Stimulated activated naive CD4-positive, alpha-beta T cell (primary cell): ENCODE measurements at places on chromosomes 1 and 21.
A peak's percentile ranks its signal among the peaks of the same experiment; 100 is the strongest.

- no peak for DNase-seq
Measured at GRCh38 chr1:56359056-56359455, 220.3 kb downstream of the PLPP3 start.

DNA sequence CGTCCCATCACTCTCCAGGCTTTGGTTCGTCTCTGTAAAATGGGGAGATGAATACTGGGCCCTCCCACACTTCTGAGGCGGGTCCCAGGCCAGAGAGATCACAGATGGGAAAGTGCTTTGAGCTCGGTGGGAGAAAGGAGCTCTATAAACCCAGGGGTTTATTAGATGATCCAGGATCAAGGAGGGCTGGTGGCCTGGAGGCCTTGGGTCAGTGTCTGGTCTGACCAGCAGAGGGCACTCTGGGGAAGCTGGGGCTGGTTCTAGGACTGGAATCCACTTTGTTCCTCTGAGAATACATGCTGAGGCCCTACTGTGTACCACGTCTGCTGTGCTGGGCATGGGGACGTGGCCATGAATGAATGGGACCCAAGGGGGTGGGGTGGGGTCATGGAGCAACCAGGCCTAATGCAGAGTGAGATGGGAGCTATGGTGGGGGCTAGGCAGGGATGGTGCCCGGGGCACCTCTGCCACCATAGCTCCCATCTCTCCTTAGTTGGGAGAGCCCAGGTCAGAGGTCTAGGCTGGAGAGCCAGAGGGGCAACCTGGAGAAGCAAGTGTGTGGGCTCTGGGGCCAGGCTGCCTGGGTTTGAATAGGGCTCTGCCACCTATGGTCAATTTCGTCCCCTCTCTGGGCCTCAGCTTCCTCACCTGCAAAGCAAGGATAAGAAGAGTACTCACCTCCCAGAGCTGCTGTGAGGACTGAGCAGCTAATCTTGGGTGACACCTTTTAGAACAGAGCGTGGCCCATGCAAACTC is 9.0 kb upstream of the FAM131C start:
- peak; percentile 27 for DNase-seq

GRCh38 chr21:21165063-21165645 is 166.9 kb downstream of the NCAM2 start:
- DNase-seq = no peak

DNA sequence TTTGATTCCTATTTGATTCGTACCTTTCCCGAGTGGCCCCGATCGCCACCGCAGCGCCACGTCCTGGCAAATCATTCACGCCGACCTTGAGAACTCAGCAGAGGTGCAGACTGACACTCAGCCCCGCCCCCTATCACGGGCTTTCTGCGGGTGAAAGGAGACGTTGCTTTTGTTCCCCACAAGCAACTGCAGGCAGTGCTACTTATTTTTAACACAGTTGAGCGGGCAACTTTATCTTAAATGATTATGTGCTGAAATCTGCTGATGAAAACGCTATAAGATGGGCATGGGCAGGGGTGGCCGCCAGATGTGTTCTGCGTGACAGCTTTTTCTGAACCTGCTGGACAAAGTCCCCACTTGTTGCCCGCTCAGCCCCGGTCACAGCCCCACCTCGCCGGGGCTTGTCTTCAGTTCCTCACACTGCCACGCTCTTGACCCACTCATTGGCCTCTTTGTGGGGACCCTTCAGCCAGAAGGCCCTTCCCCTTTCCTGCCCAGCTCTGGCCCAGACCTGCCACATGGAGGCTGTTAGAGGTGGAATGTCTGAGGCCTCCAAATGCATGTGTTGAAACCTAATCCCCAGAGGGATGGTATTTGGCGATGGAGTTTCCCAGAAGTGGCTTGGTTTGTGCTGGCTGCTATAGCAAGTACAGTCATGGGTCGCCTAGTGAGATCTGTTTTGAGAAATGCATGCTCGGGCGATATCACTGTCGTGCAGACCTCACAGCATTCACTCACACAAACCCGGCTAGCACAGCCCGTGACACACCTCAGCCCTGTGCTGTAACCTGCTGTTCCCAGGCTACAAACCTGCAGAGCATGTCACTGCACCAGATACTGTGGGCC is 15.7 kb upstream of the PDXK start:
- no peak for DNase-seq

DNA sequence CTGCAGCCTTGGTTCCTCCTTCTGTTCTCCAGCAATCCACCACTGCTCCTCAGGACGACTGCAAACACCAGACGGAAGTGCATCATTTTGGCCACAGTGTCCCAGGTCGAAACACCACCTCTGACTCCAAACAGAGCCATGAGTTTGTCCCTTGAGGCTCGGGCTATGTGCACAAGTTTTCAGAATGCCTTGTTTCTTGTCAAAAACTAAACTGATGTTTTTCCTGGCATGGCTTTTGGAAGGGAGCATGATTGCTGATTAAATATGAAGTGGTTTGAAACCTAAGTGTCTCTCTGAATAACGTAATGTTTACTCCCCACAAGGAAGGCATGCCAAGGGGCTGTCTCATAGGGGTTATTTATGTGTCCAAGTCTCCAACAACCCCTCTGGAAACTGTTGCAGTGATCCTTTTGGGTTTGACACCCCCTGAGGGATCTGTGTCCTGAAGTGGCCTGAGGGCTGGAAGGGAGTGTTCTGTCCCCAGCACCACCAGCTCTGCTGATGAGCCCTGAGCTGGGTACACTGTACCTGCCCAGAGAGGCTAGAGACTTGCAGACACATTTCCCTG is 132.7 kb downstream of the PLPP3 start:
- DNase-seq = no peak

DNA sequence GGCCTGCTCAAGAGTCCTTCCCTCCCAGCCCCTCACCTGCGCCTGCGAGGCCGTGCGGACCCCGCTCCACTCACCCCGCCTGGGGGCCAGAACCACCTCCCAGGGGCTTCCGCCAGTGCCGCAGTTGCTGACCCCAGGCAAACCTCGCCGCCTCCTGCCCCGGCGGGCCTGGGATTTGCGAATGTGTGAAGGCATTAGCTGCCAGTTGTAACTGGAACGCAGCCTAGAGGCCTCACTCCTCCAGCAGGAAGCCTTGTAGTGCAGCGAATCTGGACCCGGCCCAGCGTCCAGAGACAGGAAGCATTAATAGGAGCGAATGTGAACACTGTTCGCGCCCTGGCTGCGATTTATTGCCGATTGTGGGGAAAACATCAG is 140.9 kb upstream of the ARHGEF16 start:
- no peak for DNase-seq

DNA sequence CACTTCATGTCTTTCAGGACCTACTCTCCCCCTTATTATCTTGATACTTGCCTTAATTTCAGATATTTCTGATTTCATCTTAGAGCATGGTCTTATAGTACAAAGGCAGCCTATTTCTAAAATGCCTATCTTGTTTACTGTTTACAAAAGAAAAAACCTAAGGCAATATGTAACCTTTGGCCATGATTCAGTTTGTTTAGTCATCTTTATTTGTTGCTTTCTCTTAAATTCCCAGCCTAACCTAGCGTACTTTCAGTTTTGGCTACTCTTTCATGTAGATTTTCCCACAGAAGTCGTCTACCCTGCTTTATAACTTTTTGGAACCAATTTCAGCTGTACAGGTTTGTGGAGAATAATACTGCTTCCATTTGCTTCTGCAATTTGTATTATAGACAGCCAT is 81.8 kb downstream of the KIF1B start:
- no peak for DNase-seq

DNA sequence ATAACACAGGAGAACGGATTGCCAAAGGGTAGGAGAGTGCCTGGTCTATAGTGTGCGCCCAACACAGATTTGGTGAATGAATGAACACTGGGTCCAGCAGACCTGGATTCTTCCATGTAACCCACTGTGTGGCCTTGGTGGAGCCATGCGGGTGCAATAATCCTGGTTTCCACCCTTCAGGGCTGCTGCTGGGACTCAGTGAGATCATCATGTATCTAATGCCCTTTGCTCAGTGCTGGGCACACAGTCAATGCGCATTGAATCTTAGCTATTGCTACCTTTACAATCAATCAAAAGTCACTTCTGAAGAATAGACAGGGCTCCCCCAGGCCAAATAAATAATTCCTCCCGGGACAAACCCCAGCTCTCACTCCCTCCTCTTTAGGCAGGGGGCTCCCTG is 5.8 kb upstream of the EPHA2 start:
- no peak for DNase-seq

GRCh38 chr1:207261971-207262370 is 59.5 kb upstream of the CD55 start:
- no peak for DNase-seq

GRCh38 chr21:37503848-37504467 is 137.4 kb downstream of the DYRK1A start:
- no peak for DNase-seq

DNA sequence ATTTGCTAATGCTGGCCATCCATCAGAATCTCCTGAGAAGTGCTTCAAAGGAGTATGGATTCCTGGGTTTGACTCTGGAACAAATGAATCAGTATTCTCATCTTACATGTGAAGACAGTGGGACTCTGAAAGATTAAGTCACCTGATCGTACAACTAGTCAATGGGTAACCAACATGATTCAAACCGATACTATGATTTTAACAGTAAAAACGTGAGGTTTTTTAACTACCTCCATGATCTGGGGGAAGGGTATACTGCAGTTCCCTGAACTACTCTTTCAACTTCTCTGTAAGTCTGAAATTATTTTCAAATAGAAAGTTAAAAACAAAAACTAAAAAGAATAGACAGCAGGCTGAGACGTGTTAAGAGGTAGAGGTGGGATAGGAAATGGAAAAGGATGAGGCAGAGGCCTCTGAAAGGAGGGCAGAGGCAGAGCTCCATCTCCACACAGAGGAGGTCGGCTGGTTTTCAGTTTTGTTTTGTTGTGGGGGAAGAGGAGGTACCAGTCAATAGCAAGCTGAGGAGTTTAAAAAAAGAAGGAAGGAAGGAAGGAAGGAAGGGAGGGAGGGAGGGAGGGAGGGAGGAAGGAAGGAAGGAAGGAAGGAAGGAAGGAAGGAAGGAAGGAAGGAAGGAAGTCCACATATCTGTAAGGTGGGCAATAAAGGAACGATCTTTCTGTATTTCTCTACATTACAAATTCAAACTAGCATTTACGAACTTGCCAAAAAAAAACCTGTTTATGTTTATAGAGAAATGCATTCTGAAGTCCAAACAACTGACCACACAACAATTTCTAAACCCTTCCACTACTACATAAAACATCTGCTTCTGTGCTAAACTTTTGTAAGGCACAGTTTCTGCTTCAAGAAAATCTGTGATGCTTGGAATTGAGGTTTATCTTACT is 213.1 kb downstream of the RERE start:
- DNase-seq = no peak

DNA sequence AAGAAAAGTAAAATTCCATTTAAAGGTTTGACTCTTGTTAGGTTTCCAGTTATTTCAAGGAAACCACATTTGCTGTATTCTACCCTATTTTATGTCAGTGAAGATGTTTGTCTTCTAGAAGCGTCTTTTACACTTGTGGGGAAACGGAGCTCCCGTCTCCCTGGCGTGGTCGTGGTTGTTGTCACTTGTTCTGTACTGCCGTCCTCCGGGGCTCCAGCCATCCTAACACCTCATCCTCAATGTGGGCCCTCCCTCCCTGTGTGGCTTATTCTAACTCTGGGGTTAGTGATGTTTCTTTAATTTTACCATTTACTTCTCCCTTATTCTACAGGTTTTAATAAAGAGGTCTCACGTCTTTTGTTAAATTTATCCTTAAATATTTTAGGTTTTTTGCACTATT is 52.7 kb upstream of the DIP2A start:
- no peak for DNase-seq

DNA sequence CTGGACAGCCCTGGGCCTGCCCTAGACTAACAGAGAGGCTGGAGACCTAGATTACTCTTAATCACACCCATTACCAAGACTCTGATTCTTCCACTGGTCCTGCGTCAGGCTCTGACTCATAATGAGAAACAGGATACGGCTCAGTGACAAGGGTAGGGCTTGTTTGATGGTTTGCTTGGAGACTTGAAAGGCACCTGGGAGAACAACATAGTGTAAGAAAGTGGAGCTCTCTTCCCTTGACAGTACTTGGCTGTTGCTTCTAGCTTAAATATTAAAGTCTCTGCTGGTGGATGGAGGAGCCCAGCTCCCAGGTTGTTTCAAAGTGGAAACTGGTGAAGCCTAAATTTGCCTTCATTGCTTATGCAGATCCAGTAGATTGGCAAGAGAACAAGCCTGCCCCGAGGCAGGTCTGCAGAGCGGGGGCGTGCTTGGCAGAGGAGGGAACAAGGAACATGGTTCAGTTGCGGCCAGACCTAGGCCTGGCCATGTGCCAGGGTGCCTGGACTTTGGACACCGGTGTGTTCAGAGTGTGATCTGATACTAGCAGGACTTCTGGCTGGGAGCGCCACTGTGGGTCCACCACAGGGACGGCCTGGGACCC is 480.6 kb downstream of the CAMTA1 start:
- DNase-seq = no peak

GRCh38 chr21:44924606-44925377 is 4.1 kb upstream of the ITGB2 start:
- DNase-seq = no peak

DNA sequence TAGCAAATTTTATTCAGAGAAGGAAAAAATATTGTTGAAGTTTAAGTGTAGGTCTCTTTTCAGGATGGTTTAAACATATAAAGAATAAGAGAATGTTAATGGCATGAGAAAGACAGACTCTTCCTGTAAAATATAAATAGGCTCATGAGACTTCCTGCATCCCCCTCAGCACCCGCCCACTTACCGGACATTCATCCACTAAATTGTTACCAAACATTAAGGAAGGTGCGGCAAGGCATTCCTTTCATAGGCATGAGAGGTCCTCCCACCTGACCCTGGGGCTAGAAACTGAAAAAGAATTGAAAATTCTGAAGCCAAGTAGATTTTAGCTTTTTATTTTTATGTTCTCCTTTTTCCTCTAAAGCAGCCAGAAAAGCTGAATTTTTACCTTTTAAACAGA is 10.6 kb upstream of the USP1 start:
- no peak for DNase-seq

GRCh38 chr1:172383536-172383935 is 36.9 kb upstream of the C1orf105 start:
- DNase-seq = no peak

- no peak for DNase-seq
Measured at GRCh38 chr21:44815225-44815624, 2.6 kb downstream of the SUMO3 start.
